Transverse colon (tissue), 4 donors: ENCODE measurements at places on chromosomes 16 and 17. TPM values are rescaled to one million over a fixed set of nuclear protein-coding genes. Genes with fewer than 3 reads are reported as not detected.

- DNase-seq, result no peak
These were observed 1595.0 kb upstream of the GOT2 start for GRCh38 chr16:60329108-60329507.

DNA sequence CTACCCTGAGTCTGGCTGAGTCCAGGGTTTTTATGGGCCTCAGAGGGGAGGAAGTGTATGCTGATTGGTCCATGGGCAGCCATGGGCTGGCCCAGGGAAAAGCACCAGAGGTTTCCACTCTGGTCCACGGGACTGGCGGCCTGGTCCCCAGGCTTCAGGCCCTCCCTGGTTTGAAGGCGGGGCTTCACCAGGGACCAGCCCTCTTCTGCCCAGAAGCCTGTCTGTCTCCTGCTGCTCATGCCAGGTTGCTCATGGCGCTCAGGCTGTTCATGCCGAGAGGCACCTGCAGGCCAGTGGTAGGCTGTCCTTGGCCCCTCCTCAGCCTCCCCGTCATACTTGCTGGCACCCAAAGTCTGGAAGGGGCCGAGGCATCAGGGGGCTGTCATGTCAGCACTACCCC, 45.0 kb upstream of the CLEC19A start:
- no peak for DNase-seq

- DNase-seq, result no peak
These were observed 8.9 kb upstream of the PRSS21 start for GRCh38 chr16:2808181-2808580.

GRCh38 chr16:74775255-74775654, 635 bp upstream of the FA2H start:
- no peak for DNase-seq

DNA sequence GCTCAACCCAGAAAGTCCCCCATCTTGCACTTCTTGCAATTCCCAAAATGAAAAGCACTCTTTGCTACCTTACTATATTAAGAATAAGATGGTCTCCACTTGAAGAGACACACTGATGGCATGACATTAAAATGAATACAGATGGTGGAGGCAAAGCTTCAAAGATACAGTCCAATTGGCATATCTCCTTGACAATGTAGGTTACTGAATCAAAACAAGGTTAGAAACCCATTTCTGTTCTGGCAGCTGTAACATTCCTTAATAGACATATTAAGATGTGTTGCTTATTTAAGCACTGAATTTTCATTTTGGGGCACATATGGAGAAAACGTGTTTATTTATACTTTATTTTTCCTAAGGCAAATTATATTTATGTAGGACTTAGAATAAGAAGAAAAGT, 1262.8 kb upstream of the CDH8 start:
- no peak for DNase-seq

Gene MPV17L
- 4.3 TPM for total RNA-seq

Gene ASPA
- 3.7 TPM for total RNA-seq

Gene TMEM88
- total RNA-seq, result 13.1 TPM

Gene GSDMA
- not detected for total RNA-seq

Gene MYCBPAP
- total RNA-seq, result 3.7 TPM

Gene KCTD19
- not detected for total RNA-seq
